Activated T-cell treated with anti-CD3 and anti-CD28 coated beads for 48 hours (primary cell): ENCODE measurements at places on chromosomes 3 and 15.

DNA sequence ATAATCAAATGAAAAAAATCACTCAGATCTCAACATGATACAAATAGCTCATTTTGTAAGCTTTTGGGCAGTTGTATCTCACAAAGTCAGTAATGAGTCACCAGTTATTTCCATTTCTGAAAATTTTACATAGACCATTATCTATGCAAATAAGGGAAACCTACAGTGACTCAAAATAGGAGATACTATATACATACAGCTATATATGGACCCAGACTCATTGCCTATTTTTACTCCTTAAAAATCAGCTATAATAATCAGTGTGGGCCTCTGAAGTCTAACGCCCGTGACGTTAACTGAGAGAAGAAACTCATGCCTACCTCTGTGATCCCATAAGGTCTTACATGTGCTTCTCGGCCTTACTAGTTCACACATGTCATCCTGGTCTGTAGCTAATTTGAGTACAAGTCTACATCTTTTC is 31.6 kb downstream of the LRIG1 start:
- DNase-seq = no peak

GRCh38 chr15:40590667-40591050 is 3.4 kb upstream of the KNL1 start:
- DNase-seq = no peak

GRCh38 chr15:67084561-67084960 is 19.2 kb downstream of the SMAD3 start:
- no peak for DNase-seq

DNA sequence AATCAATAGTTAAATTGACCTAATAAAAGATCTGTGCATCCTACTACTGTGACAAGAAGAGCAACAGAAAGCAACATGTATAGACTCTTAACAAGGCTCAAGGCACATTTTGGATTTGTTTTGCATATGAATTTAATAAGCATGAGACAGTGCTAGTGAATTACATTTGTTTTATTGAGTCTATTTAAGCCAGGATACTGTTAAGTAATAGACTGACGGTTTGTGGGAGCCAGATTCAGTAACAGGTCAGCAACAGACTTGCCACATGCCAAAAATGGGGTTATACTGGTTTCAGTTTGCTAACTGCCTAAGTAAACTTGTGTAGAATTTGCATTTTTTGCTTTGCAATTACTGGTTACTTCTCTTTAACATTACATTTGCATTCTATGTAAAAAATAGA is 54.0 kb downstream of the MBNL1 start:
- DNase-seq = no peak

- no peak for DNase-seq
Measured at GRCh38 chr3:172659246-172660002, 51.4 kb downstream of the NCEH1 start.

GRCh38 chr3:195897081-195897852 is 11.1 kb downstream of the TNK2 start:
- DNase-seq = no peak

GRCh38 chr3:133038089-133038730 is at the start of gene TMEM108:
Gene TMEM108 (plus strand): TSS chr3:133038391.
- DNase-seq = peak; percentile 30

DNA sequence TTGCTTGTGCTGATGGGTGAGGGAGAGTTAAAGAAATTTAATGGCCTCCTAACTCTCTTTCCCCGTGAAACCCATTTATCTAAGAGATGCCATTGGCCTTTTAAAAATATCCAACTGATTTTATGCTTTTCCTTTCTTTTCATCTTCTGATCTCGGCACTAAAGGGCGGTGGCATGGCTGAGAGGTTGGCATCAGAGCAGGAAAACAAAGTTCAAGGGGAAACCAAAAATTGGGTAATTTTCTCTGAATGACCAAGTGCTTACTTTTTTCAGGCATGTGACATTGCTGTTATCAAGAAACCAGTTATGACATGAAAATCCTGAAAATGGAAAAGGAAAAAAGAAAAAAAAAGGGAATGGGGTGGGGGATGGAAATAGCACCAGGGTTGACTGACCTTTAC is 3.2 kb downstream of the CGNL1 start:
- DNase-seq = no peak

DNA sequence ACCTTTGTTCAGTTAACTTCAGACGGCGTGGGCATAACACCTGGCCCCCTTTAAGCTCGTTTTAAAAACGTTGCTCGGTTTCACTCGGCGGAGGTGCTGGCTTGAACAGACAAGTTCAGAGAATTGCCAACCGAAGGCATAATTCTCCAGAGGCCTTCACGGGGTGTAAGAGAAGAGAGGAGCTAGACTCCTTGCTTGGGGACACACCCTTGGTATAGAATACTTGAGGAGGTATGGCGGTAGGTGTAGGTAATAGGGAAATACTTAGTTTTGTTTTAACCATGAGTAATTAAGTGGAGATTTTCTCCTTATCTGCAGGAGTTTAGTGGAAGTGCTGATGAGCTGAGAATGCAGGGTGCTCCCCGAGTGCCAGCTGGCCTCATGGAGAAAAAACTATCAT is 921 bp downstream of the FBXL2 start:
- DNase-seq = no peak

GRCh38 chr15:68227643-68228142 is 1.8 kb downstream of the CLN6 start:
- DNase-seq = no peak
